Osteocyte (in vitro differentiated cells): ENCODE measurements at places on chromosomes 6 and 20. TPM values are rescaled to one million over a fixed set of nuclear protein-coding genes. Genes with fewer than 3 reads are reported as not detected.

The SIRPB2 gene
- total RNA-seq = not detected in 2 replicates

The GJA10 gene
- total RNA-seq = not detected in 2 replicates

The IPCEF1 gene
- 0.31 and 0.46 TPM in 2 replicates for total RNA-seq

The ADGRB3 gene
- total RNA-seq = 8.8 and 8.9 TPM in 2 replicates

The CDH26 gene
- 0.16 and 0.46 TPM in 2 replicates for total RNA-seq

The THBD gene
- total RNA-seq = 66.3 and 68.3 TPM in 2 replicates

The ZKSCAN8 gene
- 34.7 and 36.3 TPM in 2 replicates for total RNA-seq

The FHL5 gene
- not detected in 2 replicates for total RNA-seq

The EBF4 gene
- total RNA-seq = 9.8 and 12.8 TPM in 2 replicates

The CPXM1 gene
- 84.0 and 85.8 TPM in 2 replicates for total RNA-seq

The OR2H1 gene
- not detected in 2 replicates for total RNA-seq
